ENCODE measurements at places on chromosomes 2 and 18.

GRCh38 chr18:37874721-37875120 is 309.1 kb upstream of the CELF4 start:
- no peak for DNase-seq

DNA sequence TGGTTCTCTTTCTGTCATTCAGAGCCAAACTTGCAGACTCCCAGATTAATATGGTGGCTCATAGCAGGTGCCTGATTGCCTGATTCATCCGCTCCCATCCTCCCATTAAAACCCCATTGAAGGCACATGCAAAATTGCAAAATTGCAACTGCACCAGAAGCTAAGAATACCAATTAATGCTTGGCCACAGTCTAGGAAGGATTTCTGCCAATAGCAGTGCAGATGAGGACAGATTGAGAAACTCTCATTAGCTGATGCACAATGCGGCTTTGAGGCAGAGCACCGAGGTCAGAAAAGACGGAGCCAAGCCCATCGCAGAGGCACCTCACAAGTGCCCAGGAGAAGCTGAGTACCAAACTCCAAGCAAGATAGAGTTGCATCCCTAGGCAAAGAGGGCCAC is 172.8 kb downstream of the ARL4C start:
- DNase-seq: no peak

- no peak for DNase-seq
Observed at GRCh38 chr18:49628881-49629795, 67.3 kb downstream of the LIPG start.

GRCh38 chr2:156456616-156457015 is 20.4 kb downstream of the GPD2 start:
- DNase-seq: no peak

- DNase-seq: no peak
Observed at GRCh38 chr2:73006969-73007710, 64.4 kb downstream of the SFXN5 start.
